ENCODE measurements at places on chromosomes 3 and 15.

- DNase-seq, result no peak
Measured at GRCh38 chr3:195705081-195705991, 15.4 kb upstream of the MUC20 start.

- no peak for DNase-seq
Measured at GRCh38 chr3:53402326-53402725, 55.0 kb upstream of the DCP1A start.

- DNase-seq, result no peak
Measured at GRCh38 chr3:153624310-153625030, 462.4 kb downstream of the RAP2B start.

DNA sequence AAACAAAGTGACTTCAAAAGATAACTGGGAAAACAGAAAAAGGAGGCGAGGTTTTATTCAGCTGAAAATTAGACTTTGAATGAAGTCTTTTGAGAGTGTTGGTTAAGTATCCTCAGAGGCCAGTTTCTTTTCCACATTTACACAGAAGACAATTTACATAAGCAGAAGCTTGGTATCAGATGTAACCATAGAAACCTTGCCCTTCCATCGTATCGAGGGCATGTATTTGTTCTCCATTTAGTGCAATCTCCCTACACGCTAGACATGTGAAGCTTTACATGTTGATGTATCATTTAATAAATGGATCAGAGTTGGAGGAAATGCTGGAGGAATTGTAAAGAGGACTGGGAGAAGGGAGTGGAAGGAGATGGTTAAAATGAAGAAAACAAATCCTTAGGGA, 161.0 kb upstream of the CRBN start:
- DNase-seq, result no peak

DNA sequence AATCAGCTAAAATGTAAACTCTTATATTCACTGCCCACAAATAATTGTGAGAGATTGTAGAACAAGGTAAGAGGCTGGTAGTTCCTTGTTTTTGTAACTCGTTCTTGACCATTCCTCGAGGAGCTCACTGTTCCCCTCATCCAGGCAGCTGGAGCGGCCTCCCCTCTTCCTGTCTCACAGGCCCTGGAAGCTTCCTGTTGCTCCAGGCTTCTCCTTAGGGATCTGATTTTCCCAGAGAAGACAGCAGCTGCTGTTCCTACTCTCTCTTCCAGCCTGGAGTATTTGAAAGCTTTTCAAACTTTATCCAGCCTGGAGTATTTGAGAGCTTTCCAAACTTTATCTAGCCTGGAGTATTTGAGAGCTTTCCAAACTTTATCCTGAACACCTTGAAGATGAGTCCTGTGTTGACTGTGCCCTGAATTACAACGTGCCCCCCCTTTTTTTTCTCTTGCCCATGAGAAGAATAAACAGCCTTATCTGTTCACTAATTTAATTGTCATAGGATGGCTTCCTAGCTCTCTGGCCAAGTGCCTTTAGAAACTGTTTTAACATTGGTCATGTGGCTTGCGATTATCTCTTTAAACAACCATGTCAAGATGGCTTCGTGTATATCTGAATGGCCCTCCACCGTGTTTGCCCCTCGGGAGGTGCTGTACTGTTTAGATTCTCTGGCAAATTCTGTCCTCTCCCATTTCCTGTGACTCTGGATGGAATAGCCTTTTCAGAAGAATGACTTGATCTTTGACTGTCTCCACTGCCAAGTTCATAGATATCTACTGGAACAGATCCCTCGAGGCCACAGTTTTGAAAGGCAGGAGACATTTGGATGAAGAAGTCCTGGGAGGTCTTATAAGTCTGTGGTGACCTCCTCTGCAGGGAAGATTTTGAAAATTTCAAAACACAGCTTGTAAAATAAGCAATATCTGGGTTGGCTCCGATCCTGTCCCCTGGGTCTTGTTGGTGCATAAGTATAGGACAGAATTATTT, 4.8 kb downstream of the ADAMTSL3 start:
- DNase-seq, result no peak

DNA sequence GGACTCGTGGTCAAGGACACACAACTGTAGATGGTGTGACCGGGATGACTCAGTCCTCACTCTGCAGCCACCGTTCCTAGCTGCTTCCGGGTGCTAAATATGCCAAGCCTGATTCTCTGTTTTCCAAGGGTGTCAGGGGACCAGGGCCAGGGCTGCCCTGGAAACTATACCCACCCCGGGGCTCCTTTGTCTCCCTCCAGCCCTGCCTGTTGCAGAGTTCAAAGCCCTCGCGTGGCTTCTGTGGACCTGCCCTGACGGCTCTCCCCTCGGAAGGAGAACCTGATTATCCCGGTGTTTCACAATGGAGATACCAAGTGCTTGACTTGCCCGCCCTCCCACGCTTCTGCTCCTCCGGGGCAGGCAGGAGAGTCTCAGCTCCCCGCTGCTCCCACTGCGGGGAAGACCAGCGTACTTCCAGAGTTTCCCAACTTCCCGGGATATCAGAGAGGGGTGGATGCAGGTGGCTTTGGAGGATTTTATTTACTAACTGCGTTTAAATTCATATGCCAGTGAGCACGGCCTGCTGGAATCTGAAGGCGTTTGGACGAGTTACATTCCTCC, 125.0 kb downstream of the ASB7 start:
- no peak for DNase-seq
